Cardiac septum (tissue), 1 donor: ENCODE measurements at places on chromosomes 5 and 9.
A peak's percentile ranks its signal among the peaks of the same experiment; 100 is the strongest.

GRCh38 chr5:14685757-14686156 is 21.2 kb downstream of the OTULIN start:
- no peak for DNase-seq

- DNase-seq: no peak
Observed at GRCh38 chr9:134722120-134722701, 80.6 kb downstream of the COL5A1 start.

DNA sequence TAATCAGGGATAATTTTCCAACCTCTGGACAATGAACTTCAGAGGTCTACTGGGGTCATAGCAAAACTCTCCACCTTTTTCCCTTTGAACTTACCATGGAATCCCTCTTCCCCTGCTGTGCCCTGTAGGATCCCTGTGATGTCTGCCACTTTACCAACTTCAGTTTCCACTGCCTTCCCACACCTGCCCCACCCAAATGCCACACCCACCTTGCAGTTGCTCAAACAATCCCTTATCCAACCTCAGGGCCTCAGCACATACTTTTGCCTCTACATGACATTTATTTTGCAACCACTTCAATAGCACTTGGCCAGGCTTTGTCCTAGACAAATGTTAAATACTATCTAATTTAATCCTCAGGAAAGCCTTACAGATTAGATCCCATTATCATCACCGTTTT is 463.7 kb upstream of the WWC1 start:
- no peak for DNase-seq

- DNase-seq: no peak
Observed at GRCh38 chr9:96483733-96484390, 33.9 kb downstream of the HABP4 start.

DNA sequence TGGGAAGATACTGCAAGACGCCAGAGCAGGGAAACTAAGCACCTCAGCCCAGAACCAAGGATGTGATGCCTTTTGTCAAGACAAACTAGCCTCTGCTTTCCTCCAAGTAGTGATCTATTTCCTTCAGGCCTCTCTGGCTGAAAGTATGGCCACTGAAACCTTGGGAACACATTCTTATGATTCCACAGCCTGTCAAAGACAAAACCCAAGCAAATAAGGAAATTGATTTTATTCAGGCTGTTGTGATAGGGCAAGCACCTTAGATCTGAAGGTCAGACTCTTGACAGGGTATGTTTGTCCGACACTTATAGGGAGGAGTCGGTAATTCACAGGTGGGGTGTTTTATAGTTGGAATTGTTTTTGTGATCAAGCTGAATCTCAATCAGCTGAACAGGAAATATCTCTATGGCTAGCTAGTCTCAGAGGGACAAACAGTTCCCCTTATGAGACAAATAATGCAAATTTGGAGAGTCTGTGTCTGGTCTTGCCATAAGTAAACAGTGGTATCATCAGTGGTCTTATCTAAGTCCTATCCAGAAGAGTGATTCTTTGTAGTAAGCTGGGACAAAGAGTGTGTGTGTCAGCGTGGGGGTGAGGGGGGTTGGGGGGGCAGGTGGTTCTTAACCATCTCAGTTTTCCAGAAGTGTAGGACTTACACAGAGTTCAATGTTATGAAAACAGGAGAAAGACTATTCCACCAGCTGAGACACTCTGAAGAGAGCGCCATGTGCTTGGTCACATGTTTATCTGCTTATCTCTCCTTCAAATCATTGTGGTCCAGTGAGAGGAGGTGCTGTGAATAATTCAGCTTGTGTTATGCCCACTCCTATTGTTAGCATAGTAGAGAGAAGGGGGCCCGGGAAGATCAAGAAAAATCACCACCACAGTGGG is 6.7 kb upstream of the ZCCHC10 start:
- peak; percentile 5 for DNase-seq
